ENCODE measurements at places on chromosomes 5 and 9.
A peak's percentile ranks its signal among the peaks of the same experiment; 100 is the strongest.

DNA sequence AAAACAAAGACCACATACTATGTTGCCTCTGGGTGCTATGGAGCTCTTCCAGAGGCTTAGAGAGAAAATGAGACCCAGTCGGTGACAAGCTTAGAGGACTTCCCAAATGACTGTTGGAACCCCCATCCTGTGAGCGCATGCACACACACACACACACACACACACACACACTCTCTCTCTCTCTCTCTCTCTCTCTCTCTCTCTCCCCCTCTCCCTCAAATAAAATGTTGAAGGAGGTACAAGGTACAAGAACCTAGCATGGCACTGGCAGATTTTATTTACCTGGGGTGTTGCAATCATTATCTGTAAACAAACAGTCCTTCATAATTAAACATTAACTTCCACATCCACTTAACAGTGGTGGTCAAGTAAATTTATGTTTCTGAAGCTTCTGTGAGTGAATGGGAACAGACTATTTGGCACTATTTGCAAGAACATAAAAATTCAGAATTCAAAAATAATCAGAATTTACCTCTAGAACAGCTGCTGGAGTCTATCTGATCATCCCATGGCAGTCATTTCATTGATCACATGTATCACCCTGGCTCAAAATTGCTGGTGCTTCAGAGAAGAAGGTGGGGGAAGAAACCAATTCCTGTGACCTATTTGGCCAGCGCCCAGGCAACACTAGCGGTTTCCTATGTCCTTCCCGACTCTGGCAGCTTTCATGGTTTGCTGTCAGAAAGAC lies 24.9 kb downstream of the TRPM3 start:
- no peak for DNase-seq

- no peak for DNase-seq
These were observed 45.7 kb downstream of the SH3GL2 start for GRCh38 chr9:17624571-17624970.

DNA sequence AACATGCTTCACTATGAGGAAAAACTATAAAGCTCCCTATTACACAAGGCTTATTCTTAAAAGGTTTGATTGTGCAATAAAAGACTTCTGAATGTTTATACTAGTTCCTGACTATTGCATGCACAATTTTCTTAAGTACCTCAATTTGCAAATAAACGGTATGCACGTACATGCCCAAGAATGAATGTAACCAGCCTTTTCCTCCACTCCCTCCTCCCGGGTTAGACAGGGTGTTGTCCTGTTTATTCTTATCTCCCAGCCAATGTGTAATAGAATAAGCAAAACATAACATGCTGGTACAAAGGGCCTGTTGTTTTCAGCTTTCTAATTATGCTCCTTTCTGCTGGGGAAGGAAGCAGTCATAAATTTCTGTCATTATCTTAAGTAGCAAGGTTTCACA lies 79.1 kb downstream of the AOPEP start:
- DNase-seq = no peak

DNA sequence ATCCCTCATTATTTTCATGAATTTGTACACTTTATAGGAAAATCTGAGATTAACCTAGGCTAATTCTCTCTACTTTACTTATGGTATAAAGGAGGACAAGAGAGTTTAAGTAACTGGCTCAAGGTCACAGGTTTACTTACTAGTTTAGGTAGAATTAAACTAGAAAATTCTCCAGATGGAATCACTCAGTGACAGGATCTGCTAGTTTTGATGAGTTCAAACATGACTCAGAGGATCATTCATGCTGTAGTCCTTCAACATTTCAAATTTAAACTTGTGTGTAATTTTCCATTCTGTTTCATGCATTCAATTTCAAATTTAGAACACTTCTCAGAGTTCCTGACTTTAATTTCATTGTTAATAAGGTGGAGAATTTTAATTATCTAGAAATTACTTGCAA lies 485.7 kb upstream of the TUSC1 start:
- no peak for DNase-seq

DNA sequence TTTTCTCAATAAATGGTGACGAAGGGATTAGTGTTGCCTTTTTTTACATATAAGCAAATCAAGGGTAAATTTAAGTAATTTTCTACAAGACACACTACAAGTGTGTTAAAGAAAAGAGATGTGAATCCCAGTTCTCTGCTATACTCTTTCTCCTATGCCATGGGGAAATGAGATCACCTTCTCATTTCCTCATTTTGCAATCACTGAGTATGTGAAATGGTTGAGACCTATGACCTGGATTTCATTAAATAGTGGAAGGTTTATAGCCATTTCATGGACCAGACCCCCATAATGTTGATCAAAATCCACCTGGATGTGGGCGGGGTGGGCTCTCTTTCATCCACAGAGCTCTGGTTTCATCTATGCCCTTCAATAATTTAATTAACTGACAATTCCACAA lies 66.9 kb upstream of the SLIT3 start:
- no peak for DNase-seq

- no peak for DNase-seq
These were observed 23.0 kb downstream of the FOXE1 start for GRCh38 chr9:97876061-97876460.

GRCh38 chr9:131282688-131283422 lies 6.5 kb upstream of the FAM78A start:
- no peak for DNase-seq

DNA sequence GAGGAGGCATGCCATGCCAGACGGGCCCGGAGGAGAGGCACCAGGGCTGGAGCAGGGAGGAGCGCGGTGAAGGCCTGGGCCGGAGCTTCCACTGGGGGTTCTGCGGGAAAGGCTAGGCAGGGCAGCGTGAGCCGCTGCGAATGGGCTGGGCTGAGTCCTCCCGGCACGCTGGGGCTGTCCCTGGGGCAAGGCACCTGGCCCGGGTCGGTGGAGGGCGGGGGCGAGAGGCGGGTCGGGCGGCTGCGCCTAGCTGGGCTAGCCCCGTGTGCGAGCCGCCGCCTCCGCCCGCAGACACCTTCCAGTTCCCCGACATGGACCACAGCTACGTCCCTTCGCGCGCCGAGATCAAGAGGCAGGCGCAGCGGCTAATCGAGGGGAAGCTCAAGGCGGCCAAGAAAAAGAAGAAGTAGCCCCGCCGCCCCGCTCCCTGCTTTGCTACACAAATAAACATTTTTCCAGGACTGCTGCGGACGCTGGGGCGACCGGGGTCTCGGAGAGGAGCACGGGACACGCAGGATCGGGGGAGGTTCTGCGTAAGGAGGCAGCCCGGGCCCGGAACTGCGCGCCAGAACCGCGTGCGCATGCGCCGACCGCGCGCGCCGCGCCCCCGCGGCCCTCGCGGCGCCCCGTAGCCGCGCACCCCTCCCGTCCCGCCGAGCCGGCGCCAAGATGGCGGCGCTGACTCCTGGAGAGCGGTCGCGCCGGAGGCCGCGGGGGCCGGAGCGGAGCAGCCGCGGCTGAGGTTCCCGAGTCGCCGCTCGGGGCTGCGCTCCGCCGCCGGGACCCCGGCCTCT lies at the start of gene RABL6:
TSS of gene RABL6 (plus strand) at position 668 of the 794 bp plus-strand sequence. CDS start 249 bp downstream, outside the sequence.
- peak; percentile 74 for DNase-seq

DNA sequence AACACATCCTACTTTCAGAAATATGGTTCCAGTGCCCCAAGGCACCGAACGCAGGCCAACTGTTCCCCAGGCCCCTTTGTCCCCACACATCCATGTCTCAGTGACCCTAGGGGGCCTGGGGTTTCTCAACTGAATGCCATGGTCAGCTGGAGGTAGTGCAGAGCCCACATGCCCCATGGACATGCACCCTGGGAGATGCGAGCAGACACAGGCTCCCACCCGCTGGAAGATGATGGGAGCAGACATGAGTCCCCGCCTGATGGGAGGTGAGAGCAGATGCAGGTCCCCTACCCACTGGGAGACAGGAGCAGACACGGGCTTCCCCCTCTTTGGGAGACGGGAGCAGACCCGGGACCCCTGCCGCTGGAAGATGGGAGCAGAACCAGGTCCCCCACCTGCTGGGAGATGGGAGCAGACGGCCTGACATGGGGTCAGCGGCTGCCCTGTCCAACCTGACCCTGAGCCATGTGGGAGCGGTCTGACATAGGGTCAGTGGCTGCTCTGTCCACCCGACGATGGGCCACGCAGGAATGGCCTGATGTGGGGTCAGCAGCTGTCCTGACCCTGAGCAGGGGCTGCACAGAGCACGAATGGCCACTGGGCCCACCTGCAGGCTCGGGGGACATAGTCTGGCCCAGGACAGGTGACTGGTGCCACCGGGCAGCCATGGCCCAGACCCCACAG lies 18.4 kb downstream of the ZDHHC11B start:
- peak; percentile 10 for DNase-seq

GRCh38 chr9:18710065-18710464 lies 236.1 kb downstream of the ADAMTSL1 start:
- DNase-seq = no peak

DNA sequence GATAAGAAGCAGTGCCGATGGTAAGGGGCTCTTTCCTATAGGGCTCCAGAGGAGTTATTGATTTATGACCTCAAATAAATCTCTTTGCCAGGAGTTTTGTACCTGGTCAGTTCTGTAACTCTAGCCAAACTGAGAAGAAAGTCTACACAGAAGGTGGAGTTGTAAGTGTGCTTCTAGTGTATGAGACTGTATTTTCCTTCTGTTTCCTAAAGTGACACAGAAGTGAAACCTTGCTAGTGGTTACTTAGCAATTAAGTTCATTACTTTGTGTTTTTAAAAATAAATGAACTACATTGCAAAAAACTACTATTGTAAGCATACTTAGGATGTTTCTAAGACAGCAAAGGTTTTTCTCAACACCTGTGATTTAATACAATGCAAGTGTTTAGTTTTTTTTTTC lies 48.7 kb upstream of the ACTBL2 start:
- no peak for DNase-seq

- no peak for DNase-seq
These were observed 12.2 kb downstream of the CAMK4 start for GRCh38 chr5:111236348-111236747.

DNA sequence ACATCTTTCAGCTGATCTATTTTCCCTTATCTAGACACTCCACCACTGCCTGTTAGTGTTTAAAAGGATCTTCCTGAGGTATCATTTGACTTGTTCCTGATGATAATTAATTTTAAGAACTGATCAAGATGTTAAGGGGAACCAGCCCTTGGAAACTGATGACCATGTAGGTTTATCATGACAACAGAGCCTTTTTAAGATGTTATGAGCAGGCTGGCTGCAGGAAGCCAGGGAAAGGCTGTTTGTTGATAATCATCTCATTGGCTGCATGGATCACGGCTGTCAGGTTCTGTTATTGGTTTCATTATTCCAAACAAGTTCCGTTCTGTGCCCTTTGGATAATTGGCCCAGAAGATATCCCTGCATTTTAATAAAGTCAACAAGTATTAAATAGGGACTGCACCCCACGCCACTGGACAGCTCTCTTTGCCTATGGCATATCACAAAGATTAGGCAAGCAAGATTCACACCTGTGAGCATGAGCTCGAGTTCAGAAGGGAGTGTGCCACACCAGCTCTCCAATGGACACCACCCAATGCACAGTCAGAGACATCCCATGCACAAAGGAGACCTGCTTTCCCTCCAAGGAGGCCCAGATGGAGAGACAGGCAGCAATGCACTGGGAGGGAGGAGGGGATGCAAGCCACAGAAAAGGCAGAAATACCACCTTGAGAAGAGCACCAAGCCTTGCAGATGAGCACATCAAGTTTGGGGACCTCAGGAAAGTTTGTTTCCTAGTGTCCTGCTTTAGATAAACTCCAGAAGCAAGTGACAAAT lies 88.7 kb downstream of the SPOCK1 start:
- no peak for DNase-seq

GRCh38 chr5:93721071-93721470 lies 20.3 kb downstream of the POU5F2 start:
- no peak for DNase-seq

DNA sequence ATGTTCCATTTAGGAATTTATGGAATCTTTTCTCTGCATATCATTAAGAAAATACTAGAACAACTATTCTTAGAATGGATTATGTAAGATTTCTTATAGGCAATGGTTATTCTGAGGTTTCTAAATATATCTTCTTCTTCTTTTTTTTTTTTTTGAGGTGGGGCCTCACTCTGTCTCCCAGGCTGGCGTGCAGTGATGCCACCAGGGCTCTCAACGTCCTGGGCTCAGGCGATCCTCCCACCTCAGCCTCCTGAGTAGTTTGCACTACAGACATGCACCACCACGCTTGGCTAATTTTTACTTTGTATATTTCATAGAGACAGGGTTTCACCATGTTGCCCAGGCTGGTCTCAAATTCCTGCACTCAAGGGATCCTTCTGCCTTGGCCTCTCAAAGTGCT lies 137.2 kb downstream of the SREK1 start:
- no peak for DNase-seq
